ENCODE measurements at places on chromosomes 1 and 21.

GRCh38 chr1:237390823-237391222 lies 348.8 kb downstream of the RYR2 start:
- DNase-seq = no peak

DNA sequence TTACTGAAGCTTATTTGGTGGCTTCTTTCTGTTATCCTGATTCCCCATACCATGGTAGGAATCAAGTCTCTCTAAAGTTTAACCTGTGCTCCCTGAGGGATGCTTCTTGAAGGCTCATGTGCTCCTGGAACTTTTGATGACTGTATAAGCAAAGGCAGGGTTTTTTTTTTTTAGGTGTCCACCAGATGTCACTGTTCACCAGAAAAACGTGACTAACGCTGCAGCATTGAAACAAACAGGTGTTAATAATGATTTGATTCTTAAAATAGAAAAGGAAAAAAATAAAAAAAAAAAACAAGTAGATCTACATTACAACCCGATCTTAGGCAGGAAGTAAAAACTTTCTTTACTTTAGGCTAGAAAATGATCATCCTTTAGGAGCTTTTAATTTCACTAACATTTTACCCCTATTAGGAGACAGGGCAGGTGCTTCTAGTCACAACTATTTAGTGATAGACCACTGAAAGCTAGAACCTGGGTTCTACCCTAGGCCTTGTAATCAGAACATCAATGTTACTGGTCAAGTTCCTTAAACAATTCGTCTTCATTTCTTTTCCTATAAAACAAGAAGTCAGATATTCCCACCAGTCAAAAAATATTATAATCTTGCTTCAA lies 223.0 kb downstream of the PLA2G4A start:
- DNase-seq = no peak

- DNase-seq = no peak
These were observed 32.3 kb downstream of the BCAS2 start for GRCh38 chr1:114549137-114549536.

- no peak for DNase-seq
These were observed 10.1 kb downstream of the HSPG2 start for GRCh38 chr1:21926814-21927532.

- no peak for DNase-seq
These were observed at the start of gene PTCH2 for GRCh38 chr1:44842862-44843655. TSS of gene PTCH2 (minus strand) at chr1:44843253. CDS start at chr1:44842932, 321 bp downstream.

- no peak for DNase-seq
These were observed 1.3 kb upstream of the DNAJC16 start for GRCh38 chr1:15525050-15526020.

Measured in stimulated activated CD8-positive, alpha-beta memory T cell treated with anti-CD3 and anti-CD28 coated beads, Interleukin-2, amount 100 ng/mL, for 1 hour (primary cell).